Renal cortical epithelial cell (primary cell): ENCODE measurements at places on chromosomes 12 and 14.
A peak's percentile ranks its signal among the peaks of the same experiment; 100 is the strongest.

DNA sequence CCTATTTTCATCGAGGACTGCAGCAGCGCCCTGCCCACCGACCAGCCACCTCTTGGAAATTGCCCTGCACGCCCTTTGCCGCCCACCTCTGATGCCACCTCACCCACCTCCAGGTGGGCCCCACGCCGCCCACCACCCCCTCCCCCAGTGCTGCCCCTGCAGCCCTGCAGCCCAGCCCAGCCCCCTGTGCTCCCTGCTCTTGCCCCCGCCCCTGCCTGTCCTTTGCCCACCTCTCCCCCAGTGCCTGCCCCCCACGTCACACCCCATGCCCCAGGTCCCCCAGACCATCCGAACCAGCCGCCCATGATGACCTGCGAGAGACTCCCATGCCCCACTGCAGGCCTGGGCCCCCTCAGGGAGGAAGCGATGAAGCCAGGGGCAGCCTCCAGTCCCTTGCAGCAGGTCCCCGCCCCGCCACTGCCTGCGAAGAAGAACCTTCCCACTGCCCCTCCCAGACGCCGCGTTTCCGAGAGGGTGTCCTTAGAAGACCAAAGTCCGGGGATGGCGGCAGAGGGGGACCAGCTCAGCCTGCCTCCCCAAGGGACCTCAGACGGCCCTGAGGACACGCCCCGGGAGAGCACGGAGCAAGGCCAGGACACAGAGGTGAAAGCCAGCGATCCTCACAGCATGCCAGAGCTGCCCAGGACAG lies 96.5 kb downstream of the LGMN start:
- no peak for DNase-seq

- no peak for DNase-seq
Measured at GRCh38 chr12:102885043-102885932, 31.8 kb downstream of the PAH start.

GRCh38 chr12:112539221-112539620 lies 120.5 kb downstream of the PTPN11 start:
- no peak for DNase-seq

DNA sequence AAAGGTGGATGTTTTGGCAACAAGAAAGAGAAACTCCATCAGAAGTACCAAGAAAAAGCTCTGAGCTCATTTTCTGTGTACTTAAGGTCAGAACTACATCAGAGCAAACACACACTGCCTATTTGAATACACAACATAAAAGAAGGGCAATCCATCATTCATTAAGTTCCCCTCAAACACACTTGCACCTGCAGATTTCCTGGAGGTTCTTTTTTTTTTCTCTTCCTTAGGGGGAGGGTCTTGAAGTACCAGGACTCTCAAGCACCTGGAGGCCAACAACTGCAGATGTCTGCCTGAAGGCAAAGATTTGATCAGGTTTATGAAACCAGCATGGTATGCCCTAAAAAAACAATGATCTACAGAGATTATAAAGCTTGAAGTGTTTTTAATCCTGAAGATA lies 26.1 kb upstream of the PTHLH start:
- DNase-seq, result no peak

DNA sequence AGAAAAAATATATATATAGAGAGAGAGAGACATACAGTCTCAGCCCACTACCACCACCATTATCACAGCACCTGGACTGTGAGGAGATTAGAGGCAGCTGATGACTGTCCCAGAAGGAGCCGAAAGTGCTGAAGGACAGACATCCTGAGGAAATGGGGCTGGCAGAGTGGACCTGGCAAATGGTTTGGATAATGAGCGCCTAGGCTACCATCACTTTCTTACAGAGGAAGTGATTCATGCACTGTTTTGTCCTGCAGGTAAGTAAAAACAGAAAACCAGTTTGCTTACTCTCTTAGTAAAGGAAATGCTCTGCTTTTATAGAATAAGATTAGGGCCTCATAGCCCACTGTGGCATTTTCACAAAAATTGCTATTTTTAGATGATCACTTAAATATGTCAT lies 28.6 kb upstream of the DNM1L start:
- peak; percentile 36 for DNase-seq

DNA sequence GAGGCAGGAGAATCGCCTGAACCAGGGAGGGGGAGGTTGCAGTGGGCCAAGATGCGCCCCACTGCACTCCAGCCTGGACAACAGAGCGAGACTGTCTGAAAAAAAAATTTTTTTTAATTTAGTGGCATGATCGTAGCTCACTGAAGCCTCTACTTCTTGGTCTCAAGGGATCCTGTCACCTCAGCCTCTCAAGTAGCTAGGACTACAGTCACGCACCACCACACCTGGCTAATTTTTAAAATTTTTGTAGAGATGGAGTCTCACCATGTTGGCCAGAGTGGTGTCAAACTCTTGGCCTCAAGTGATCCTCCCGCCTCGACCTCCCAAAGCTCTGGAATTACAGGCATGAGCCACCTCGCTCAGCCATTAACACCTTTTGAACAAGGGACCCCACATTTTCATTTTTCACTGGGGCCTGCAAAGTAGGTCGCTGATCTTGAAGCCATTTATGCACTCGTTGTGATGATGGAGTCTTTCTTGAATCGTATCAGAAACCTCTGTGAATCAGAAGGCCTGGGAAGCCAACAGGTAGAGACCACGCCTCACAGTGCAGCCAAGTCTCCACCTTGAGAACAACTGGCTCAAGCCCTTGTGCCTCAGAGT lies 5.9 kb downstream of the HCAR1 start:
- DNase-seq, result no peak

- peak; percentile 21 for DNase-seq
Measured at GRCh38 chr14:59123531-59123930, 64.9 kb upstream of the DAAM1 start.

DNA sequence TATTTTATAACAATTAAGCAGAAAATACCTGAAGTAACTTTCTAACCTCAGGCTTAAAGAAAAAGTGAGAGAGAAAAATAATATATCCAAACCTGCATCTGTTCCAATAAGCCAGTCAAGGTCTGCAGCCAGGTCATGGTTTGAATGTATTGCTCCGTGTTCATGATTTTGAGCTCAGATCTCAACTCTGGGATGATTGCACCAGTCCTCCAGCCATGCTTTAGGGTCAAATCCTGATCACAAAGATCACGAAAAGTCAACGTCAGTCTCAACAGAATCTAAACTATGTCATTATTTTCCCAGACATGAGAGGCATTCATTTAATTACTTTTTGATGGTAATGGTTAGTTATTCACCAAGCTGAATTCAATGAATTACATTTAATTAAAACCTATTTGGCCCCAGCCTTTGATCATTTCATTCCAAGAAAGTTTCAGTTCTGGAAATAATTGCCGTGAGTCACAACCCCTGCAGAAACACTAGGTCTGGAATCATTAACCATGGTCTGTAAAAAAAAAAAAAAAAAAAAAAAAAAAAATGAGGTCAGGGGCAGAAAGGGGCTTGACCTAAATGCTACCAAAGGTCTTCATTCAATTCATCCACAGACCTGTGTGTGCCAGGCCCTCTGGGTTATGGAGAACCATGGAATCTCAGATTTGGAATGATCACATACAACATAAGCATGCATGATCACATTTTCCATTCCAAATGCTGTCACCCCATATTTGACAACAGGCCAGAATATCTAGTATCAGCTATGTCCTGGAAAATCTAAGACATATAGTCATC lies 55.6 kb downstream of the NT5DC3 start:
- DNase-seq, result peak; percentile 96
